ENCODE measurements at places on chromosomes 7 and 10.
A peak's percentile ranks its signal among the peaks of the same experiment; 100 is the strongest.

DNA sequence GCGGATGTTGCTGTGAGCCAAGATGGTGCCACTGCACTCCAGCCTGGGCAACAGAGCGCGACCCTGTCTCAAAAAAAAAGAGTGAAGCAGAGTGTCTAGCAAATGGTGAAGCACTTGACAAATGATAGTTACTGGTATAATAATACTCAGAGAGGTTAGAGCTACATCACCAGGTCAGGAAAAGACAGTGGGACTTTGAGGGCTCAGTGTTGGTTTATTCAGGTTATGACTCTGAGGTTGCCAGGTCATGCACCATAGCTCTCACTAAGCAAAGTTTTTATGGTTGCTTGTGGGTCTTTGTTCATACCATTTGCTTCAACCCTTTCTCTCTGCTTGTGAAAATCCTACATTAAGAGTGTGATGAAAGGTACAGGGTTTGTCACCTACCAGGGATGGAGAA is 13.6 kb downstream of the MRPS33 start:
- no peak for DNase-seq

DNA sequence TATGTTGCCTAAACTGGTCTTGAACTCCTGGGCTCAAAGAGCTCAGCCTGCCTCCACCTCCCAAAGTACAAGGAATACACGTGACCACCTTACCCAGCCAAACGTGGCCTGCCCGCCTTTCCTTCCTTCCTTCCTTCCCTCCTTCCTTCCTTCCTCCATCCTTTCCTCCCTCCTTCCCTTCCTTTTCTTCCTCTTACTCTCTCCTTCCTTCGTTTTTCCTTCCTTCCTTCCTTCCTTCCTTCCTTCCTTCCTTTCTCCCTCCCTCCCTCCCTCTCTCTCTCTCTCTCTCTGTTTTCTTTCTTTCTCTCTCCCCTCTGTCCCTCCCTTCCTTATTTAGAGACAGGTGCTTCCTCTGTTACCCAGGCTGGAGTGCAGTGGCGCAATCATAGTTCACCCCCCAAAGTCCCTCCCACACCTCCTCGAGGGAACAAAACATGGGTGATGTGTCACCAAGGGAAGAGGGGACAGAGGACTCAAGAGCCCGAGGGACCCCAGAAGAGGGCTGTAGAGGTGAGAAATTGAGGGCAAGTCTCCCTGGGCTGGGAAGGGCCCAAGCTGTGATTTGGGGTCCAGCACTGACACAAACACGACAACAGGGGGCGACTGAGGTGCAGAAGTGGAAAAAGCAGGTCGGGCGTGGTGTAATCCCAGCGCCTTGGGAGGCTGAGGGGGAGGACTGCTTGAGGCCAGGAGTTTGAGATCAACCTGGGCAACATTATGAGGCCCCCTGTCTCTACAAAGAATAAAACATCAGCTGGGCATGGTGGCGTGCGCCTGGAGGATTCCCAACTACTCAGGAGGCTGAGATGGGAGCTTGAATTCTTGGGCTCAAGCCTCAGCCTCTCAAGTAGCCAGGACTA is 28.1 kb downstream of the EPHB4 start:
- no peak for DNase-seq

DNA sequence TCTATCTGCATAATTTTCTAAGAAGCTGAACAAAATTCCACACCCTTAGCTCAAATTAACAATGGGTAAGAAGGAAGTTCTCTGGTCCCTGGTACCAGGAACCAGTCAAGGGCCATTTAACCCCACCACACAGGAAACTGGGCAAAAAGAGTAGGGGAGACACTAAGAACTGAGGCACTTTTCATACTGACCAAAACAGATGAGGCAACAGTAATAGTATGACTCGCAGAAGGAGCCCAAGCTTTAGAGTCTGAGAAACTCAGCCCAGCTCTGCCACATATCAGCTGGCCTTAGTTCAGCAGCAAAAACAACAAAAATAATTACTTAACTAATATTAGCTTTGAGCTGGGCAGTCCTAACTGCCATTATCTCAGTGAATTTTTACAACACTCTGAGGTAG is 221.2 kb downstream of the FAM107B start:
- no peak for DNase-seq

DNA sequence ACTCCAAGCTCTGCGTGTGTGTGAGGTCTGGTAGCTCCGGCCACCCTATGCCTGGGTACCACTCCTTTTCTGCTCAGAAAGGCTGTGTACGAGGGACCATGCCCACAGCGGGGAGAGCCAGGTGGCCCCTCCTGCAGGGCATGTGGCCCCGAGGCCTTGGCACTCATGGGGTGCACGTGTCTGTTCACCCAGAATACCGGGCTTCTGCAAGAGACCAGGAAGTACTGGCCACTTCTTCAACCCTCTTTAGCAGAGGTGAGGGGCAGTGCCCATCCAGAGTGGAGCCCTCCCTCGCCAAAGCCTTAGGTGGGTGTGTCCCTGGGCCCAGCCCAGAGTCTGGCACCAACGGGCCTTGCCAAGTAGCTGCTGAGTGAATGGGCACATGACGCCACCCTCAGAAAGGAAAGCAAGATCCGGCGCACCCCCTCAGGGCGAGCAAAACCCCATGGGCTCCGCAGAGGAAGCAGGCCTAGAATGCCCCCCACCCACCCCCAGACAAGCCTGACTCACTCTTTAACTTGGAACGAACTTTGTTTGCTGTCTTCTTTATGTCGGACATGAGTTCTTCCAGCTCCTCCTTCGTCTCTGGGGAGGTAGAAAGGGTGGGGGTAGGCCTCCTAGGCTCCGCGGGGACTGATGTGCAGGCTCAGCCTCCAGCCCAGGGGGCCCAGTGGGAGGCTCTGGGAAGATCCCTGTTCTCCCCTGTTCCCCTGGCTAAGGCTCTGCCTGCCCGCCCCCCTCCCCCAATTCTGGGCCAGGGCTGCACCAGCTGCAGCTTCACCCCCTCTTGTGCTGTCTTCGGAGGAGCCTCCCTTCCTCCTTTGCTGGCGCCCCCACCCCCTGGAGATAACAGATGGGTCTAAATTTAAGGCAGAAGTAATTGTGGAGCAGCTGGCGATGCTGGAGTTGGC is 14.6 kb downstream of the STX1A start:
- DNase-seq, result no peak

- no peak for DNase-seq
Measured at GRCh38 chr10:130985158-130985753, 326.3 kb downstream of the TCERG1L start.

DNA sequence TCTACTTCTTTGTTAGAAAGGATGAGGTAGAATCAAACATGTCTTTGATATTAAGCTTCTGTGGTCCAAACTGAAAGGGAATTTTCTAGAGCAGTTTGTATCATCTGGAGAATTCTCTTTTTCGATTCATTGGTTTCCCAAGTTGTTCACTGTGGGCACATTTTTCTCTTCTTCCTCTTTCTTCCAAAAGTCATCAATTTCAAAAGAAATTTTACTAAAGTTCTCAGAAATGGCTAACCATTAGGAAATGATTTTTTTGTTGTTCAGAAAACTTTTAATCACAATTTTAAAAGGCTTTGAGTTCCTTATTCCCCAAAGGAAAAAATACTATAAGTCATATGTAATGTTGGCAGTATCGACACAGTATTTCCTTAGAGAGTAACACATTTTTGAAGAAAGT is 28.3 kb upstream of the CCDC6 start:
- no peak for DNase-seq

DNA sequence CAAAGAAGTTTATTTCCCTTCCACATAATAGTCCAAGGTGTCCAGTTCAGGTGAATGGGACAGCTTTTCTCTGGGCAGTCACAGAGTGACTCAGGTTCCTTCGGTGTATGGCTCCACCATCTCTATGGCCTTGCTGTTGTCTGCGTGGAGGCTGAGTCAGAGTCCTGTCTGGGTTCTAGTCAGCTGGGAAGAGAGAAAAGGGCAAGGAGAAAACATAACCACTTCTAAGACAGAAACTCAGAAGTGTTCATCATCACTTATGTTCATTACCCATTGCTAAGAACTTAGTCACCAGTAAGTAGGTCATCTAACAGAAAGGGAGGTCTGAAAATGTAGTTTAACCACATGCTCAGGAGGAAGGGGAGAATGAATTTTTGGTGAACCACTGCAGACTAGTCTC is 32.4 kb upstream of the CCDC7 start:
- DNase-seq, result no peak

DNA sequence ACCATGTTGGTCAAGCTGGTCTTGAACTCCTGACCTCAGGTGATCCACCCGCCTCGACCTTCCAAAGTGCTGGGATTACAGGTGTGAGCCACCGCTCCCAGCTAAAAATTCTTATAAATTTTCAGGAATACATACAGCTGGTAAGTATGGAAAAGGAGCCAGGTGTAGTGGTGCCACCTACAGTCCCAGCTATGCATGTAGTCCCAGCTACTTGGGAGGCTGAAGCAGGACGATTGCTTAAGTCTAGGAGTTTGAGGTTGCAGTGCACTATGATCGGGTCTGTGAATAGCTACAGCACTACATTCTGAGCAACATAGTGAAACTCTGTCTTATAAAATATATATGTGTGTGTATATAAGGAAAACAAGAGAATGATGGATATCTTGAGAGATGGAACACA is 19.0 kb downstream of the LDB1 start:
- no peak for DNase-seq

- DNase-seq, result no peak
Measured at GRCh38 chr7:7861211-7861633, 107.4 kb upstream of the GLCCI1 start.

- no peak for DNase-seq
Measured at GRCh38 chr10:121608469-121609190, 10.4 kb upstream of the FGFR2 start.

DNA sequence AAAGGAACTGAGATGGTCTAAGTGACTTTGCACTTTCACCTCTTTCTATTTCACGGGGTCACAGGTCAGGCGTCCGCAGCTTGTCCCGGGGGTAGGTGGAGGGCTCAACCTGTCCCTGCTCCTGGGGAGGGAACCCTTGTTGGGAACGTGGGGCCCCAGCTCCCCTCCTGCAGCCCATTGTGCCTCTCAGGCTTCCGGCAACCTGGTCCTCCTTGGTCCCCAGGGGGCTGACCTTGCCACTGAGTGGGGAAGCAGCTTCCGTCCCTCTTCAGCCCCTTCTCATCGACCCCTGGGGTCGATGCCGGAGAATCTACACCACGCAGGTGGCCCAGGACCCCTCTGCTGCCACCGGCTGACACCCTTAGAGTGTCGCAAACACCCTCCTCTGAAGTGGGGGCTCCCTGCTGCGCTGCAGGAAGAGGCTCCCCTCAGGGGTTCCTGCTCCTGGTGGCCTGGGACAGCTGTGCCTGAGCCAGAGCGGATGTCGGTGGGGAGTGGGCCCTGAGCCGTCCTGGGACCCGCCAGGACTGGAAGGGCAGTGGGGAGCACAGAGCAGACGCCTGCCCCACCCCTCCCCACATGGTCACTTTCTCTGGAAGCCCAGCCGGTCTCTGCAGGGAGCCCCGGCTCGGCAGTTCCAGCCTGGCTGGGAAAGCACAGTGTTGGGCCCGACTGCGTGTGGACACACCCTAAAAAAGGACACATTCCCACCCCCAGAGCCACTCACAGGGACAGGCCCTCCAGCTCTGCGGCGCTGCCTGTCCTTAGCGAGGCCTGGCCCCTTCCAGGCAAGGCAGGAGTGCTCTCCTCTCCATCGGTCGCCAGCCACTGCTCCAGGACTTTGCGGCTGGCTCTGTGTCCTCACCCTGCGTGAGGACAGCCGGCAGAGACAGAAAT is 357.5 kb upstream of the SHH start:
- no peak for DNase-seq

DNA sequence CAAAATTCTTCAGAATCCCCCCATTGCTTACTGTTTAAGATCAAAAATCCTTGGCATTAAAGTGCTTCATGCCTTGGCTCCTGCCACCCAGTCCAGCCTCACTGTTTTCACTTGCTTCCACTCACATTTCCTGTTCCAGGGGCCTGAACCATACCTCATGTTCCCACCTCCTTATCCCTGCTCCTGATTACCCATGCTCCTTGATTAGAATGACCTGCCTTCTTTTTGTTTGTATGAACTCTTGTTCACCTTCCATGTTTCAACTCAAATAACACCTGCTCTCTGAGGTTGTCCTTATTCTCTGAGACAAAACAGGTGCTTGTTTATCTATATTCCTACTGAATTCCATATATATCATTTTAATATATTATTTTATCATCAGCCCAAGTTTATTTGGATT is 77.1 kb upstream of the VSTM2A start:
- DNase-seq, result no peak

- DNase-seq, result no peak
Measured at GRCh38 chr10:70551971-70552422, 50.5 kb downstream of the PRF1 start.

DNA sequence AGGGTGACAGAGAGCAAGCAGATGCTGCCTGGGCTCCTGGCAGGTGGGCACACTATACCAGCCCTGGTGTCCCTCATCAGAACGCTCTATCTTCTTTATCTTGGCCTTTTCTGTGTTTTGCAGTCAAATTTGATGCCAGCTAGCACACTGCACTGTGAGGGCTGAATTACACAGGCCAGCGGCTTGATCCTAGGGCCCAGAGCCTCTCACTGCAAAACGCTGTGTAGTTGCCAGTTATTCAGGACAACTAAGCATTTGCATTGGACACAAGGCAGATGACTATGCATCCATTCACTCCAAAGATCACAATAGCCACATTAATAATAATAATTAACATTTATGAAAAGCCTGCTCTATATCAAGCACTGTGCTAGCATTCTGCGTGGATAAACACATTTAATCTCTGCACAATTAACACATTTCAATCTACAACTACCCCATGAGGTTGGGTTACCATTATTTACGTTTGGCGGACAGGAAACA is 100.3 kb downstream of the PAXIP1 start:
- no peak for DNase-seq

DNA sequence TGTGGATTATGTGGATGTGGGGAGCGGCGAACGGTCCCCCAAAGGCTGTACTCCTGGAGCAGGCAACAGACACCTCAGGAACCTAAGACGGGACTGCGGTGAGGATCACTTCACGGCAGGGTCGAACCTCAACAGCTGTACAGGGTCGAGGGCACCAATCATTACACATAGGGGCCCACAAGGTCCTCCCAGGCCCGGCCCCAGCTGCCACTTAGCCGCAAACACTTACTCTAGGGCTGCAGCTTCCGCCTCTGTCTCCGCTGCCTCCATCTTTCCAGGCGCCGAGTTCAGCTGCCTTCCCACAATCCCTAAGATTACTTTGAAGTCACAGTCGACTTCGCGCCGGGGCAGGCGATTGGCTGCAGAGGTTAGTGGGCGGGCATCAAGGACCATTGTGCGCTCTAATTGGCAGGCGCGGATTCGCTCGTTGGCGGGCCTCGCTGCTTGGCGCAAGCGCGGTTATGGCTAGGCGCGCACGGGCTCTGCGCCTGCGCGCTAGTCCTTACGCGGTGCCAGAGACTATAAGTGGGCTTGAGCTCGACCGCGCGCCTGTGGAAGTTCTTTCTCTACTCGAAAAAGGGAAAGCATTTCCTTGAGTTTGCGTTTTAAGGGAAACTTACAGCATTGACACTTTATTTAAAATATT is at the start of gene ZWINT:
TSS of gene ZWINT (minus strand) at position 293 of the 646 bp plus-strand sequence. CDS start at position 270, 23 bp downstream.
- DNase-seq, result peak; percentile 80

DNA sequence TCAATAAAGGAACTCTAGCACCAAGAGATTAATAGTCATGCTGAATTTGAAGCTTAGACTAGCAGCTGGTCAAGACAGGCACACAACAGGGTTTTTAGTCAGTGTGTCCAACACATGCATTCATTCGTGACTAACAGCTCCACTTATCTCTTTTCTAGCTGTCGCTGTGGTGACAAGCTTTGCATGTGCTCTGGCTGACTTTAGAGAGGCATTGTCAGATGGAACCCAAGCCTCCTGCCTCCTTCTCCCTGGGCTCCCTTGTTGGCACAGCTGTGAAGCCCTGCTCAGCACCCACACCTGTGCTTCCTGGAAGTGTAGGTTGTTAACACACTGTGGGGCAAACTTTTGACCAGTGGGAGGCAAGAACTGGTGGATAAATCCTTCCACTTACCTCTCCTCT is 9.8 kb upstream of the AGK start:
- DNase-seq, result no peak
